HuH-7.5 (cell line): ENCODE measurements at places on chromosomes 13 and 19.

- DNase-seq: no peak
Observed at GRCh38 chr19:46756544-46756888, 10.3 kb upstream of the STRN4 start.

- DNase-seq: no peak
Observed at GRCh38 chr19:14704450-14704849, 14.6 kb downstream of the ZNF333 start.

DNA sequence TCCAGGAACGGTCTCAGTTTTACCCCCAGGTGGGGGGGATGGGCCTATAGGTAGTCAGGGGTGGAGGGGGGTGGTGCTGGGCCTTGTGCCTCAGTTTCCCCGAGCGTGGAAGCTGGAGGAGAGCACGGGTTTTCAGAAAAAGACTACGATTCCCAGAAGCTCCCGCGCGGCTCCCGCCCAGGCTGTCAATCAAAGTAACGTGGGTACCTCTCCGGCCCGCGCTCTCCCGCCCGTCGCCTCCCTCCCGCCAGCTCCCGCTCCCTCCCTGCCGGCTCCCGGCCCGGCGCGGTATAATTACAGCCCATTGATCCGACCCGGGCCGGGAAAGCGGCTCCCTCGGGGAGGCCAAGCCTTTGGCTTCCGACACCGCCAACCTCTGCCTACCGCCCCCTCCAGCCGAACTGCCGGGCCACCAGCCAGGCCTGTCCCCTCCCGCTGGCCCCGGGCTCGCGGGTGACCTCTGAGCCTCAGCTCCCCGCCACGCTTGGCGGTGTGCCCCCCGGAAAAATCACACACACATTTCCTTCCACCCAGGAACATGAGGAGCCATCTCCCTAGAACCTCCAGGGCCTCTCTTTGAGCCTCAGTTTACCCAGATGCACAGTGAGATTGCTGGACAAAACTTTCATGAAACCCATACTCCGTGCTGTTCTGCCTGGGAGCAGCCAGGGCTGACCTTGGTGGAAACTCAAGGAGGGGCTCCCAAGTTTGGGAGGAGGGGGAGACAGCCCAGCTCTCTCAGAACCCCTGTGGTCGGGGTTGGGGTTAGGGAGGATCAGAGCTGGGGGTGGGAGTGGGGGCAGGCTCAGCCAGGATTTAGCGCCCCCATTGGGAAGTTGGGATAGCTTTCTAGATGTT is 7.3 kb upstream of the TLE2 start:
- peak; percentile 85 for DNase-seq

DNA sequence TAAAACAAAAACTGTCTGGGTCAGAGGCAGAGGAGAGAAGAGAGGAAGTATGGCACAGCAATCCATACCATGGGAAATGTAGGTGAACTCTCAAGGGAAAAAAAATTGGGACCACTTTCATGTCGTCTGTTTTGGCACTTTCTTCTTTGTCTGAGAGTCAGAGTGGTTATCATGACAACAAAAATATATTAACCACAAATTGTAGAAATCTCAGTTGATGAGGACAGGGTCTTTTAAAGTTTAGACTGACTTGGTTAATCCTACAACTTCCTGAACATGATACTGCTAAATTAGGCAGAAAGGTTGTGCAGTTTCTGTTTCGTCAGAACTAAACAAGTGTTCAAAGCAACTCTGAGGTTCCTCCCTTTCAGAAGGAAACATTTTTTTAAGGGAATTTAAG is 15.2 kb downstream of the KLF5 start:
- no peak for DNase-seq

- peak; percentile 99 for DNase-seq
Observed at GRCh38 chr19:10565567-10566407, at the start of gene KRI1. KRI1 (minus strand) TSS chr19:10566010; CDS start chr19:10565999, 11 bp downstream.

DNA sequence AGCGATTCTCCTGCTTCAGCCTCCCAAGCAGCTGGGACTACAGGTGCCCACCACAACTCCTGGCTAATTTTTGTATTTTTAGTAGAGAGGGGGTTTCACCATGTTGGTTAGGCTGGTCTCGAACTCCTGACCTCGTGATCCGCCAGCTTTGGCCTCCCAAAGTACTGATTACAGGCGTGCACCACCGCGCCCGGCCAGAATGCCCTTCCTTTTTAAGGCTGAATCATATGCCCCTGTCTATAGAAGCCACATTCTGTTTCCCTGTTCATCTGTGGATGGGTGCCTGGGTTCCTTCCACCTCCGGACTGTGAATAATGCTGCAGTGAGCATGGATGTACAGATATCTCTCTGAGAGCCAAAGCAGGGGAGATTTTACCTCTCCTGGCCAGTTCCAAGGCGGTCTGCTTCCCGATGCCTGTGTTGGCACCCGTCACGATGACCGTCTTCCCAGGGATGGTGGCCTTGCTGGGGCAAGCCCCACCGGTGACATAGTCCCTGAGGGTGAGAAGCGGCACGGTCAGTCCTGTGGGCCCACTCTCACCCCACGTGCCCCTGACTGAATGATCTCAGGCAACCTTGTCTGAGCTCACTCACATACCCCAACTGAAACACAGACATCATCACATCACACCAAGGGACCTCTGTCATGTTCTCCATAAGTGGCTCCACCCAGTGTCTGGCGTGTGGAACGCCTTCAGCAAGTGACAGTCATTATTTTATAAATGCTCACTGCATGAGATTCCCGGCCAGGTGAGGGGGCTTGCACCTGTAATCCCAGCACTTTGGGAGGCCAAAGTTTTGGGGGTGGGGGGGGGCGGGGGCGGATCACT is 4.0 kb downstream of the RDH13 start:
- no peak for DNase-seq

- DNase-seq: no peak
Observed at GRCh38 chr19:11736696-11737095, 2.0 kb downstream of the ZNF823 start.

- no peak for DNase-seq
Observed at GRCh38 chr19:48044561-48044960, 682 bp upstream of the CABP5 start.

DNA sequence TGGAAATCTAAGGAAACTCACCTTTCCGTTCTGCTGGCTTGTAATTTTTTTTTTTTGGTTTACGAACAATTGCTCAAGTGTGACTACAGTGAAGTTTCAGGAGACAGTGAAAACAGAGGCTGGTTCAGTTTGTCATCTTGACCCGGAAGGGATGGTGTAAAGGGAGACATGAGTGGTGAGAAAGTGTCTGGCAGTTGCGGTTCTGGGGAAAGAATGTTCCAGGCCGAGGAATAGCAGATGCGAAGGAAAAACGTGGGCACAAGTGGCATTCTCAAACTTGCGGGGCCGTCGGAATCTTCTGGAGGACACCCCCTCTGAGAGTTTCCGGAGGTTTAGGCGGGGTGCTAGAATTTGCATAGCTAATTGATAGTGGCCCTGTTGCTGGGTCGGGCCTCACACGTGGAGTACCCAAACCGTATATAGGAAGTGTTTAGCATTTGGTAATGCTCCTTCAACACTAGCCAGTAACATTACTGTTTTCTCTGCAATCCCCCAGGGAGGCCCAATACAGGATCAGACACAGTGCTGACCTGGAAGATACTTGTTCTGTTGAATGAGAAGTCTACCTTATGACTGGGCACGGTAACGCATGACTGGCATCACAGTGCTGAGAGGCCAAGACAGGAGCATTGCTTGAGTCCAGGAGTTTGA is 2.8 kb upstream of the TNFSF9 start:
- no peak for DNase-seq

DNA sequence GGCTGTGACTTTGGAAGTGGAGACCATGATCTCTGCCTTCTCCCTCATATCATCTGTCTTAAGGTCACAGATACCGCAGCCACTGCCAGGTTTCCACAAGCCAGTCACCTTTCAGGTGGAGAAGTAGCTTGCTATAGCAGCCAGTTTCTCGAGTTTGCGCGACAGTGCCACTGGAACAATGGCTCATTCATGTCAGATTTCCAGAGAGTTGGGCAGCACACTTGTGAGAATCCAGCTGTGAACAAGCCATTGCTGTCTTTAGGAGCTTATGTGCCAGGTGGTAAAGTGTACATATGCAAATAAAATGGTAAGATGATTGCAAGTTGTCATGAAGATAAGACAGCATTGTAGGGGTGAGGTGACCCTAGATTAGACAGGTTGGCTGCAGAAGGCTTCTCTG is 22.3 kb downstream of the GARRE1 start:
- DNase-seq: no peak

DNA sequence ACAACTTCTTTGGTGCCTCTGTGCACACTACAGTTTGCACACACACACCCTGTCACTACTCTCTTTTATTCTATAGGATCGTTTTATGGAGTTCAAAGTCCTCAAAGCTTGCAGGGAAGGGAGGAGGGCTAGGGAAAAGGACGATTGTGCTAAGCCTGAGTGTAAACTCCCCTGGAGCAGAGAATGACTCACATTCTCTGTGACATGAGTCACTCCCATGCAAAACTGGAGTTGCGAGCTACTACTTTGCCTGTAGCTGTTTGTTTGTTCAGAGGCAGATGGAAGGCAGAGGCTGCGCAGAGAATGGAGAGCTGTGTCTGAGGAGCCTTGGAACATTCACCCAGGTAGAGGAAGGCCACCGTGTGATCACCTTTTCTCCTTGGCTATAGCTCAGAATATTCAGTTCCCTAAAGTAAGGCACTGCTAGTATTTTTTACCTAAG is 80.5 kb upstream of the MBNL2 start:
- peak; percentile 37 for DNase-seq

DNA sequence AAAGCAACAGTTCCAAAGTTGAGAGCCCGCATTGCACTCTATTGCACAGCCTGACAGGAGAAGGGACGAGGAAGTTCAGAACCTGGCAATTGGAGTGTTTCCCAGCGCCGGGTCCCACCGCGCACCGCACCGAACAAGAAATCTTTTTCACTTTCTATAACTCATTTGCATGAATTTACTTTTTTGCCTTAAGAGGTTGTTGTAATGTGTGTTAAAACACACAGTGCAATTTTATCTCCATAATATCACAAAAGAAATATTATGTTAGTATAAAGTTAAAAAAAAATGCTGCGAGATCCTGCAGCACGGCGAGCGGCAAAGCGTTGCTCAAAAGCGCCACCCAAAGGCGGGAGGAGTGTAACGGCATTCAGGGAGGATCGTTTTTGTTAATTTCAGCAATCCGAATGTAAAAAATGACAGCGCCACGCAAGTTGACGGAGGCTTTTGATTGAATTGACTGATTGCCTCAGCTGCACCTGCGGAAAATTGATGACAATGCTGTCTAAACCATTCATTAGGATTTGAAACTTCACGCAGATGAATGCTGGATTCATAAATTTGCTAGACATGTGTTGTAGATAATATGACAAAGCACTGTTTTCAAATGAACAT is 303.6 kb upstream of the ZNF507 start:
- no peak for DNase-seq

- DNase-seq: no peak
Observed at GRCh38 chr13:109212650-109213049, 573.7 kb downstream of the IRS2 start.

DNA sequence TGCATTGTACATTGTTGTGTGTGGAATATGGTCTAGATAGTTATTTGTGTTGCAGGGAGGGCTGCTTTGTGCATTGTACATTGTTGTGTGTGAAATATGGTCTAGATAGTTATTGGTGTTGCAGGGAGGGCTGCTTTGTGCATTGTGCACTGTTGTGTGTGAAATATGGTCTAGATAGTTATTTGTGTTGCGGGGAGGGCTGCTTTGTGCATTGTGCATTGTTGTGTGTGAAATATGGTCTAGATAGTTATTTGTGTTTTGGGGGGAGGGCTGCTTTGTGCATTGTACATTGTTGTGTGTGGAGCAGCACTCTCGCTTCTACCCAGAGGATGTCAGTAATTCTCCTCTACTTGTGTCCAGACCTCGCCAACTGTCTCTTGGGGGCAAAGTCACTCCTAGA is 36.3 kb upstream of the ZNF835 start:
- DNase-seq: no peak

- DNase-seq: no peak
Observed at GRCh38 chr13:77150651-77151050, 123.7 kb upstream of the FBXL3 start.

- DNase-seq: no peak
Observed at GRCh38 chr19:39818626-39819097, 15.3 kb downstream of the DYRK1B start.

GRCh38 chr13:24066405-24067295 is 93.9 kb upstream of the SPATA13 start:
- no peak for DNase-seq

DNA sequence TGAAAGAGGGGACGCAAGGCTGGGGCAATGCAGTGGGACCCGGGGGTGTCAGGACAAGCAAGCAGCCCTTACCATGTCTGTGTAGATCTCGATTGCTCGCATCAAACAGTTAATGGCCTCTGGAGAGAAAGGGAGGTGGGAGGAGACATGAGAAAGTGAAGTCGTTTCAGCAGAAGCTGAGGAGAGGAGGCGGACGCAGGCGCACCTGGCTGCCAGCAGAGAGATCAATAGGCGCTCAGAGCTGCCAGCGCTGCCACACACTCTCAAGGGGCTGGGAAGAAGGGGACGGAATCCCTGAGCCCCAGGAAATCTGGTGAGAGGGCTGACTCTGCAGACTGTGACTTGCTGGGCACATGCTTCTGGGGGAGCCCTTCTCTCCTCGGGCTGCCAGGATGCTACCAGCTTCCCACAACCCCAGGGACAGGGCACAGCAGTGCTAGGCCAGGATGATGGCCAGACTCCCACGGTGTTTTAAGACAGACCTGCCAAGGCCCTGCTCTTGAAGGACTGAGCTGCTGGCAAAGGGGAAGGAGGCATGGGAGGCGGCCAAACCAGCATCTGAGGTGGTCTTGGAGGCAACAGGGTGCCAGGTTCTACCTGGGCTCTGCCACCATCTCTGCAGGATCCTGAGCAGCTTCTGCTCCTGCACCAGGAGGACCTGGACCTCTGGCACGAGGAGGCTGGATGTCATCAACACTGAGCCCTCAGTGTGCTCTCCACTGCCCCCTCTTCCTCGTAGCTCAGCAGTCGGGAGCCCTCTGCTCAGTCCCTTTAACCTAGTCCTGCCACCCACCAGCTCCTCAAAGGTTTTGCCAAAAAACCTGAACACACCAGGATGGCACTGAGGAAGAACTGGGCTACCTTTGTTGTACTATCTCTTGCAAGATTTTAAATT is 11.7 kb upstream of the KPTN start:
- no peak for DNase-seq

- DNase-seq: no peak
Observed at GRCh38 chr13:32426990-32427851, 709 bp downstream of the N4BP2L1 start.

DNA sequence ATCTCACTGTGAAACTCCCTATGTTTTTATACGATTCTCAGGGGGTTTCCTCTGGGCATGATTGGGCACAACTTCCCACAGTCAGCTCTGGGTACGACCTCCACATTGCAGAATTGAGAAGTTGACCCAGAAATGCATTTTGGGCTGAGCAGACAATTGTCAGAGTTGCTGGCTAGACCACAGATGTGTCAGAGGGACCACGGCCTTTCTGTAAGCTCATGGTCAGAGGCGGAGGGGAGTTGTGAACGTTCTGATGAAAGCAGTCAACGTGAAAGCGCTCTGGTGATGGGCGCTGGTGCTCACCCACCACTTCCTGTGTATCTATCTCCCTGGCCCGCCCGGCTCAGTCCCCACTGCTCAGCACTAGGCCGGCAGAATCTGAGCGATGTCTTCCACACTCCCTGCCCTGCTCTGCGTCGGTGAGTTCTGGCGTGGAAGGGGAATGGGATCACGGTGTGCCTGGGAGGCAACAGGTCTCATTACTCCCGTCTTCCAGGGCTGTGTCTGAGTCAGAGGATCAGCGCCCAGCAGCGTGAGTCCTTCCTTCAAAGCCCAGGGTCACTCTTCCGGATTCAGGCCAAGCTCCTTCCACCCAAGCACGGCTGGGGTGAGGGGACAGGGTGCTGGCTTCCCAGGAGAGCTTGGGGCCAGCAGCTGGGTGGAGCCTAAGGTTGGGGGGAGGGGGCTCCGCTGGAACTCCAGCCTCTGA is at the start of gene NCR1:
NCR1 (plus strand) TSS at position 346 of the 709 bp plus-strand sequence; CDS start at position 386, 40 bp downstream.
- no peak for DNase-seq

GRCh38 chr19:4728871-4729270 is 5.2 kb upstream of the DPP9 start:
- no peak for DNase-seq
